ENCODE measurements at places on chromosomes 5 and 9.

DNA sequence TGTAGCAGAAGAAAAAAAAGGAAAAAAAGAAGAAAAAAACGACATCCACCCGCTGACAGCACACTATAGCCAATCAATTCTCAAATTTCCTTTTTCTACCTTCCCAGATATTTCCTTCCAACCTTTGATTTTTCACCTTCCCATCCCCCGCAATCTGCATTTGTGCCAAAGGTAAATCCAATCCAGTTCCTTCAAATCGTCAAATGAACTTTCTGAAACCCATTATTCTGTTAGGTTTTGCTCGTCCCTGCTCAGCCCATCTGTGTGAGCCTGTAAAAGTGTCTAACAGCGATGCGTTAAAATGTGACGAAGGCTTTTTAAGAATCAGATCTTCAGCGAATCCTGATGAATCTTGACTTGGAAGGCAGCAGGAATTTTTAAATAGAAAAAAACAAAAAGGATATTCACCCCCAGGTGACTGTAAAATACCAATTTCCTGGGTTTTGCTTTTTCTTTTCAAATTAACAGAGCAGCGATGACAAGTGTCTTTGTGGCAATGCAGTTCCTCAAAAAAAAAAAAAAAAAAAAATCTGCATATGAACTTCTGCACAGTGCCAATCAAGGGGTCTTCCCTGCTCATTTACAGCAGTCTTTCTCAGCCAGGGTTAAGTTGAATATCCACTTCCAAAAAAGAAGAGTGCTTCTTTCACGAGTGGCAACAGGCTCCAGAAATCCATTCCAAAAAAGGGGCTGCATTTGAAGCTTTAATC, 367 bp upstream of the SHC3 start:
- no peak for DNase-seq

- DNase-seq: no peak
These were observed 713.6 kb downstream of the TLE4 start for GRCh38 chr9:80285326-80285725.

- DNase-seq: no peak
These were observed 32.7 kb downstream of the ZNF366 start for GRCh38 chr5:72474516-72474915.

- DNase-seq: no peak
These were observed 24.4 kb upstream of the TGFBI start for GRCh38 chr5:136004436-136004835.

- DNase-seq: no peak
These were observed 19.8 kb upstream of the TNIP1 start for GRCh38 chr5:151100681-151101080.

DNA sequence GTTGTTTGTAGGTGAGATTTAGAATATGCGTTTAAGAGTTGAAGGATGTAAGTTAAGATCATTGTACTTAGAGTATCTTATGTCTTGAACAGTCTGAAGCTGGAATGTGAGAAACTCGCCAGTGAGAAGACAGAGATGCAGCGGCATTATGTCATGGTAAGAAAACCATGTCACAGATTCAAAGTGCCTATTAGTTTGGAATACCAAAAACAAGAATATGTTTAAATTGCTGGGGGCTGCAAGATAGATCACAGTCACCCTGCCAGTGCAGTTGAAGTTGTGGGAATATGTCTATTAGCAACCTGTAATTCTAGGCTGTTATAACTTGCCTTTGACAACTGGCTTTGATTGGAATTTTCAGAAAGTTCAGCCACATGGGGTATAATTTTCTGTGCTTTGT, 3.0 kb downstream of the TLE4 start:
- DNase-seq: no peak
